ENCODE measurements at places on chromosomes 7 and 10.
A peak's percentile ranks its signal among the peaks of the same experiment; 100 is the strongest.

GRCh38 chr7:114923403-114923713 lies 1.5 kb downstream of the MDFIC start:
- no peak for DNase-seq

GRCh38 chr7:134085311-134085710 lies 41.8 kb upstream of the LRGUK start:
- no peak for DNase-seq

- no peak for DNase-seq
These were observed 163.9 kb downstream of the CACNB2 start for GRCh38 chr10:18303851-18304801.

- DNase-seq, result no peak
These were observed 118.4 kb upstream of the TCERG1L start for GRCh38 chr10:131429942-131430341.

DNA sequence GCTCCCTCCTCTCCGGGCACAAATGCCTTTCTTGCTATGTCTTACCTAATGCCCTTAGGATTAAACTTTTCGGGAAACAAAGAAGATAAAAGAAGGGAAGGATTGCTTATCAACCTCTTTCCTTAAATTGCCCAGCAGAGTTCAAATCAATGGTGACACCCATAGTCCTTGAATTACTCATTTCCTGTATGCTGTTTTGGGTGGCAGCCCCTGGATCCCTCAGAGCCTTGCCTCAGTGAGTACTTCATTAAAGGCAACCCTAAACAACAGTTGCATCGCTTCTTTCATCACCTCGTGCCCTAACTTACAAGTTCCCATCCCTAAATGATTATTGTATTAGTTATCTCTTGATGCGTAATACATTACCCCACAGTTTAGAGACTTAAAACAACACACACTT lies 31.6 kb upstream of the WAPL start:
- DNase-seq, result no peak

- peak; percentile 26 for DNase-seq
These were observed 356.3 kb downstream of the DNAJB6 start for GRCh38 chr7:157693071-157693520.

Measured in DMS79 treated with DMSO at 0.1 percent for 48 hours (cell line).